ENCODE measurements at places on chromosomes 16 and 17.

DNA sequence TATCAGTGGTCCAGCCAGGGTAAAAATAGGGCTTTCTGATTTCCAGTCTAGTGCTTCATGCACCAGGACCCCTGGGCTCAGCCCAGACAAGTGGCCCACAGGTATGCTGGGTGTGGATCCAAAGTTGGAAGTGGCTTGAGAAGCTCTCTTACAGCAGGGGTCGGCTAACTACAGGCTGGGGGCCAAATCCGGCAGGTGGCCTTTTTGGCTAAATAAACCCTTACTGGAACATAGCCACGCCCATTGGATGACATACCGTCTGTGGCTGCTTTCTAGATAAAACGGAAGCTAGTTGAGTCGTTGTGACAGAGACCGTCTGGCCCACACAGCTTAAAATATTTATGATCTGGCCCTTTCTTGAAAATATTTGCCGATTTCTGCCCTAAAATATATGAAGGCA lies 119.0 kb upstream of the CDC42EP4 start:
- peak; percentile 76 for DNase-seq

- no peak for DNase-seq
Observed at GRCh38 chr16:79874391-79874790, 273.9 kb upstream of the MAF start.

DNA sequence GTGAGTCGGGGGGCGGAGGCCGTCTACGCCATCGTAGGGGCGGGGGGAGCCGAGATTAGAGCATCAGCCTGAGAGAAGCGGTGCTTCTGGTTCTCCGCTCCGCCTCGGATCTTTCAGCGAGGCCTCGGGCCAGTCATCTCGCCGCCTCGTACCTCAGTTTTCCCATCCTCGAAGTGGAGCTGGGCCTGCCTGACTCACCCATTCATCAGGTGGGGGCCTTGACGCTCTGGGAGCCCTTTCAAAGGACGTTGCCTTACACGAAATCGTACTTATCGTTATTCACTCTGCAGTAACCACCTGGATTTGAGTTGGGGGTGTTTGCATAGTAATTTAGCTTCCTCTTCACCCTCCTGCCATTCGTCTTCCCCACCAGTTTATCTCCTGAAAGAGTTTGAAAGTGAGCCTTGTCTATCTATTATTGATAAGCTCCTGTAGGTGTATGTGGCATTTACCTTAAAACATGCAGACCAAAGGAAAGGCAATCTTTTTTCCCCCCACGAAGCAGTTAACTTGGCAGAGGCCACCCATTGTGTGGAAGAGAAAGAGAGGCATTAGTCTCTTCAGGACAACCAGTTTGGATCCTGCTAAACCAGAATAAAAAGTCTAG lies 674 bp downstream of the TAF15 start:
- no peak for DNase-seq

DNA sequence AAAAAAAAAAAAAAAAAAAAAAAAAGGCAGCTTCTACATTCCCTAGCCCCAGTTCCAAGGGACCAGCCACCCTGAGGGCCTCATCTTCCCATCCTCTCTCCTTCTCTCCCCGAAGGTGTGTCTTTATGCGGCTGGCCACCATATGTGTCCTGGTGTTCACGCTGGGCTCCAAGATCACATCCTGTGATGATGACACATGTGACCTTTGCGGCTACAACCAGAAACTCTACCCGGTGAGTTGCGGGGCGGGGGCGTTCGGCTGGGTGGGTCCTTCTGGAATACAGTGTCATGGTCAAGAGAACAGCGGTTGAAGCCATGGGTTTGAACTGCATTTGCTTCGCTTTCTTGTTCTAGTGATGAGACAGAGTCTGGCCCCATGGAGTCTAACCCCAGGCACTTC lies 22.6 kb upstream of the COQ7 start:
- no peak for DNase-seq

DNA sequence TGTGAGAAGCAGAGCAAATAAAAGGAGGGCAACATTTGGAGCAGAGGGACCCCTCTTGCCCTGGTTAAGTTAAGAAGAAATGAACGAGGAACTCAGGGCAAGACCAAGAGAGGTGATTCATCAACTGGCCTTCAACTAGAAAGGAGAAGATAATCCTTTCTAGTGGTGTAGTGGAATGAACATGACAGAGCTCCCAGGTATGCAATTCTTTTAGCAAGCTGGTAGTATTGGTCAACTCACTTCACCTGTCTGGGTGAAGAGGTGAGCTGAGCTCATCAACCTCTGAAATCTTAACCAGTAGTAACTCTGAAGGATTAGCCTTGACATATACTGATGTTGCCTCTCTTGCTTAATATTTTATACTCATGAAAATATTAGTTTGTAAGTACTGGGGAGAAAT lies 1024.7 kb upstream of the GOT2 start:
- no peak for DNase-seq

DNA sequence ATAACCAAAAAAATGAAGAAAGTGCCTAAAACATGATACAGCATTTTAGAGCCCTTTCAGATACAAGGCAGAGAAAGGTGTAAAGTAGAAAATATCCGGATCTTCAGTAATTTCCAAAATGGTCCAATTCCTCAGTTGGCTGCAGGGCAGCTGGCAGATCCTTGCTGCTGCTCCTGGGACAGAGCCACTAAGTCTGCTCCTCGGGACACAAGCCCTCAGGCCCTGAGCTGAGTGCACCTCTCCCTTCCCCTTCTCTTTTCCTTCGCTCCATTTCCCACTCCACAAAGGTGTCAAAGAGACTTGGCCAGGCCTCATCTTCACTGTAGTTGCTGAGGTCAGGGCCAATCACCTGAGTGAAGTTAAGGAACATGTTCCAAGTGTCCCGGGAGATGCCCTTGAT lies 40.5 kb downstream of the DCUN1D3 start:
- no peak for DNase-seq

DNA sequence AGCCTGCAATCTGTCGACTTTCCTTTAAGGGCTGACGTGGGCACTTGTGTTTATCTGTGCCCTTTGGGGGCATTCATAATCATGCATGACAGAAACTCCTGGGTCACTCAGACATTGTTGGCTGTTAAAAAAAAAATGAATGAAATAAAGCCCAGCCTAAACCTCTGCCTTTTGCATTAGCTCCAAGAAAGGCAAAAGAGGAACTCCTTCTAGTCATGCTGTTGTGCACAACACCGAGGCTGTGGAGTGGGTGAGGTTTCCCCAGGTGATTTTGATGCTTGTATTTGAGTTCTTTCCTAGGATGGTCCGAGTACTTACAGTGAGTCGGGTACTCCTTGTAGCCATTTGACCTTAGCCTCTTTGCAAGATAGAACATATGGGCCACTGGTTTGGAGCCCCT lies 49.6 kb upstream of the IRX6 start:
- DNase-seq, result no peak
